Left renal cortex interstitium (tissue), 4 donors: ENCODE measurements at places on chromosomes 4 and X. TPM values are rescaled to one million over a fixed set of nuclear protein-coding genes. Genes with fewer than 3 reads are reported as not detected.

GRCh38 chr4:48954314-48954713, 31.8 kb upstream of the CWH43 start:
- no peak for DNase-seq

DNA sequence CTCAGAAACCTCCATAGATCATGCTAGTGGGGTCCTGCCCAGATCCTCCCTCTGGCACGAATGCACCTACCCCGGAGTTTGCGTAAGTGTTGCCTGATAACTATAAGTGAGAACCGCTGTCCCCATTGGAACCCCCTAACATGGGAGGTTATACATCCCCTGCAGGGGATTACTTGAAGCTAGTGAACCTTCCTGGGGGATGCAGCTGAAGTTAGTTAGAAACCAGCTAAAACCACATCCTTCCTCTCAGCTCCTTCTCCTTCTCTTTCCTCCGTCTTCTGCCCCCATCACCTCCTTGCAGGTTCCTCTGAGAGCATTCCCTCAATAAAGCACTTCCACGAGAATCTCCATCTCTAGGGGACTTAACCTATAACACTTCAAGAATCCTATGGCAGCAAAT, 95.0 kb downstream of the ZNF827 start:
- DNase-seq, result no peak

DNA sequence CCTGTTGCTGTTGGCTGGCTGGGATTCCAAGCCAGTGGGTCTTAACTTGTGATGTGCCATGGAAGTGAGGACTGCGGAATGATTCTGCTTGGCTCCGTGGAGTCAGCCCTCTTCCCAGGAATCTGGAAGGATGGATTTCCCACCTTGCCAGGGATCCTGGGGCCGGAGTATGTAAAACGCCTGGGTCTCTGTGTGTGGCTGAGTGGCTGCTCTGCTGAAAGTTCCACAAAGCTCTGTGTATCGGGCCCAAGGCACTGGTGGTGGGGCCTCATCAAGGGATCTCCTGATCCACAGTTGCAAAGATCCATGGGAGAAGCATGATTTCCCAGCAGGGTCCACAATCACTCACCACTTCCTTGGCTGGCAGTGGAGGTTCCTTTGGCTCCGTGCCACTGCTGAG, 24.1 kb upstream of the TMEM271 start:
- DNase-seq, result no peak

DNA sequence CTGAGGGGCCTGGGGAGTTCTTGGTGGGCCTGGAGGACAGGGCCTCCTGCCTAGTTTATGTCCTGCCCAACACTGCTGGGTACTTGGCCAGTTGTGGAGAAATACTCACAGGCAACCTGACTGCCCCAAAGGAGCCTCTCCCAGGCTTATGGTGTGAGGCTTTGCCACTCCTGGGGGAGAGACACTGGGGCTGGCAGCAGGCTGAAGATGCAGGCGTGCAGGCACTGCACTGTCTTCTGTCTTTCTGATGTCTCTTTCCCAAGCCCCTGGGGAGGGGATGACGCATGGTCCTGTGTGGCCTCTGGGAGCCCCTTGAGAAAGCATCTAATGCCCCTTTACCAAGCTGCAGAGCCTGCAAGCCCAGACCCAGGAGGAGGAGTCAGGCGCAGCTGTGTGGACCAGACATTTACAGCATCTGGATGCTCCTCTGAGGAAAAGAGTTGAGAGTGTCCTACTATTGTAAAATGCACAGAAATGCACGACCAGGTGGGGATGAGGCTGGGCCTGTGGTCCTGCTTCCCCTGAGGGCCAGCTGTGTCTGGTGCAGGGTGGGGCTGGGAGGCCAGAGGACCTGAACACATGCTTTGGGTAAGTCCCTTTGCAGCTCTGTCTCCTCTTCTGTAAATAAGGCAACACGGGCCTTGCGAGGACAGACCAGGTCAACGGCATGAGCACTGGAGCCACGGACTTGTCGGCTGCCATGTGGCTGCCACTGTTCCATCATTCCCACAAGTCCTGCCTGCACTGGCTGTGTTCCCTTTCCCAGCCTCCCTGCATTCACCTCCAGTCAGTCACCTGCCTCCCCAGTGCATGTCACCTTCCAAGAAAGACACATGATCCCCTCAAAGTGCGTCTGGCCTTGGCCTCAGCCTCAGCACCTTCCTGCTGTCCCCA, 8.4 kb downstream of the TMEM271 start:
- no peak for DNase-seq

Gene AKAP4
- polyA plus RNA-seq, result not detected

Gene SLIT2
- 49.0 TPM for polyA plus RNA-seq

Gene APLN
- polyA plus RNA-seq, result 8.6 TPM

GRCh38 chr4:13347517-13348125, 136.5 kb downstream of the RAB28 start:
- no peak for DNase-seq

DNA sequence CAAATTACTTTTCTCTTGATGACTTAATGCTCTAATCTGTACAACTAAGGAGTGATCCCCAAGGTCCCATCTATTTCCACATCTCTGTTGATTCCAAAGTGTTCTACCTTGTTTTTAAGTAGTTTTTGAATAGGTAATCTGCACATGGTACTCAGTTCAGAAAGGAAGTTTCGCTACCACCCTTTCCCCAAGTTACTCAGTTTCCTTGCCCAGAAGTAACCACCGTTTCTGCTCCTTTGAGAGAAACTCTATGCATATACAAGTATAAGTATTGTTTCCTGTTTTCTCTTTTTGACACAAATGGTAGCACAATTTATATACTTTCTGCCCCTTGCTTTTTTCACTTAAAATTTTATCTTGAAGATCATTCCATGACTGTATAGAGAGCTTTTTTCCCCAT, 18.1 kb downstream of the TMEM154 start:
- no peak for DNase-seq

DNA sequence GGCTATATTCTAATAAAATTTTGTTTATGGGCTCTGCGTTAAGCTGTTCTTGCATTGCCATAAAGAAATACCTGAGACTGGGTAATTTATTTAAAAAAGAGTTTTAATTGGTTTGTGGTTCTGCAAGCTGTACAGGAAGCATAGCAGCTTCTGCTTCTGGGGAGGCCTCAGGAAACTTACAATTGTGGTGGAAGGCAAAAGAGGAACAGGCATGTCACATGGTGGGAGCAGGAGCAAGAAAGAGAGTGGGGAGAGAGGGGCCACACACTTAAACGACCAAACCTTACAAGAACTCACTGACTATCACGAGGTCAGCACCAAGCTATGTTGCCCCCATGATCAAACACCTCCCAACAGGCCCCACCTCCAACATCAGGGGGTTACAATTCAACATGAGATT, 74.0 kb downstream of the FHDC1 start:
- DNase-seq, result no peak

DNA sequence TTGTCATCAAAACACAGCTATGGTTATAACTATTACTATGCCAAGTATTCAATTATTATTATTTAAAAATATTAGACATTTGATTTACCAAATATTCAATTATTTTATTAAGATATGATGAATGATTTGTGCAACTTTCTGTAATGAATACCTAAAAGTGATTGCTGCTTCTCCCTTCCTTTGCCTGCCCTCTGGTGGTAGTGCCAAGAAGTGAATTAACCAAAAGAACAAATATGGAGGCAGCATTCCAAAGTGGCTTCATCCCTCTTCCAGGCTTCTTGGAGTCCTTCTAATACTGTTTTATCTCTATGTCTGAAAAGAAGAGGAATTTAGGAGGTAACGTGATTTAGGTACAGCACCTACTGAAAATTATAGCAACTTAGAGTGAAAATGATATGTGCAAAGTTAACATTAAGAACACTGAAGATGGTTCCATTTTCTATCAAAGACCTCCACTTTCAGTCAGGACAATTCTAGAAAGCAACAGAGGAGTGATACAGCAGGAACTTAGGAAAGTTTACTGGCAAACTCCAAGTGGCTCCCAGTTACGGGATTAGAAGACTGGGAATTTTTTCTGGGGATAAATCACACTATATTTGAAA, 43.0 kb downstream of the ENPEP start:
- no peak for DNase-seq

- DNase-seq, result no peak
Measured at GRCh38 chrX:39002466-39002865, 201.2 kb downstream of the MID1IP1 start.

DNA sequence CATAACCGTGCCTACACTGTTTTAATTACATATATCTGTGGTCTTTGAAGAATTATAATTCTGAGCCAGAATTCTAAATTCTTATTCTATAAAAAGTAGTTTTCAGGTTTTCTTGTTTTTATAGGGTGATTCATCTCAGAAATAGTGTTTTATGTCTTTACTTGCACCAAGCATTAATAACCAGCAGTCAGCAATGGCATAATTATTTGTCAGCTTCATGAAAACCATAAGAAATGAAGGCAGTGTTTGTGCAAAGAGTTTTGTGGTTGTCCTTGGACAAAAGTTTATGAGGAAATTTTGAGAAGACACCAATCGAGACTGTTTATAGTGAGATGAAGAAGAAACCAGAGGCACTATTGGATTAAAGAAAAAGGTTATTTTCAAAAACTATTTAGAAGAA, 37.2 kb downstream of the EDNRA start:
- no peak for DNase-seq

DNA sequence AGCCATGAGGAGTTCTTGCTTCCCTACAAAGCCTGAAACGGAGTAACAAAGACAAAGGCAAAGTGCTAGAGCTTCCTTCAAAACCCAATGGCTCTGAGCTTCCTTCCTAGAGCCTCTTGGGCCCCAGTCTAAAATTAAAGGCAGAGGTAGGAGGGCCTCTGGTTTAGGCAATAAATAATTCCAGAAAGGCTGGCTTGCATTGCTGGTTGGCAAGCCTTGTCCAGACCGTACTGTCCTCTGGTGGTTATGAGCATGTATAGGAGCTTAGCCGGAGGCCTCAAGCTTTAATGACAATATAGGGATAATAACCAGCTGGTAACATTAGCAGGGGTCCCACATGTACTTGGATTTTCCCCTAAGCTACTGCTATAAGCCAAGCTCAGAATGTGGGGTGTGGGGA, 237.3 kb downstream of the AR start:
- no peak for DNase-seq

DNA sequence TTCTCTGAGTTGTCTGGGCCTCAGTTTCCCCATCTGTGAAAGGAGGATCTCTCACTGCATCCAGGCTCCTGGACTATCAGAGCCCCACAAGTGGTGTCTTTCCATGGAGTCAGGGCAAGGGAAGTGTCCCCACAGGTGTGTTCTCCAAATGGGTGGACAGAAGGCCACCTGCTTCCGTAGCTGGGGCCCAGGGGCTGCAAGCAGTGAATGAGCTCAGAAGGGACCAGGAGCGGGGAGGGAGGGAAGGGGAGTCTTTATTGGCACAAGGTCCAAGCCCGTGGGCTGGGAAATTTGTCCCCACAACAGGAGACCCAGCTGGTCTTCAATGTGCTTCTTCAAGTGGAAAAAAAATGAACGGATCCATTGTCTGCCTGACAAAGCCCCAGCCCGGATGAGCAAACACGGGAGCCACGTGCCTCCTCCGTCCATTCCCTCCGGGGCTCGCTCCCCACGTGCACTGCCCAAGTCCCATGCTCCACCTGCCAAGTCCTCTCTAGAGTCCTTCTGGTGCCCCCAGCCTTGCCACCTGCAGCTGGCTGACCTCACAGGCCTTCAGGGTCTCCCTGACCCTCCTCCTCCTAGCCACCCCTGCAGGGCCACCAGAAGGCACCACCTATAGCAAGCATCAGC, 72.0 kb downstream of the JAKMIP1 start:
- DNase-seq, result no peak

Gene ANKRD17
- 56.0 TPM for polyA plus RNA-seq

DNA sequence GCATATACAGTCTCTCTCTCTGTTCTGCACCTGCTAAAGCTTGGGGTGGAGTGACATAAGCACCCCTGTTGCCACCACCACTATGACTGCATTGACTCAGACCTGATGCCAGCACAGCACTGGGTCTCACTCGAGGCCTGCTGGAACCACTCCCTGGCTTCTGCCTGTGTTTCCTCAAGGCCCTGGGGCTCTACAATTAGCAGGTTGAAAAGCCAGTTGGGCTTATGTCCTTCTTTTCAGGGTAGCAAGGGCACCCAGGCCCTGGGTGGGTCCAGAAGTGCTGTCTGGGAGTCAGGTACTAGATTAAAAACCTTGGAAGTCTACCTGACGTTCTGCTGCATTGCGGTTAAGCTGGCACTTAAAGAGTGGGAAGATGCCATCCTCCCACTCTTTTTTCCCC, 50.5 kb upstream of the MAGEC3 start:
- DNase-seq, result no peak

DNA sequence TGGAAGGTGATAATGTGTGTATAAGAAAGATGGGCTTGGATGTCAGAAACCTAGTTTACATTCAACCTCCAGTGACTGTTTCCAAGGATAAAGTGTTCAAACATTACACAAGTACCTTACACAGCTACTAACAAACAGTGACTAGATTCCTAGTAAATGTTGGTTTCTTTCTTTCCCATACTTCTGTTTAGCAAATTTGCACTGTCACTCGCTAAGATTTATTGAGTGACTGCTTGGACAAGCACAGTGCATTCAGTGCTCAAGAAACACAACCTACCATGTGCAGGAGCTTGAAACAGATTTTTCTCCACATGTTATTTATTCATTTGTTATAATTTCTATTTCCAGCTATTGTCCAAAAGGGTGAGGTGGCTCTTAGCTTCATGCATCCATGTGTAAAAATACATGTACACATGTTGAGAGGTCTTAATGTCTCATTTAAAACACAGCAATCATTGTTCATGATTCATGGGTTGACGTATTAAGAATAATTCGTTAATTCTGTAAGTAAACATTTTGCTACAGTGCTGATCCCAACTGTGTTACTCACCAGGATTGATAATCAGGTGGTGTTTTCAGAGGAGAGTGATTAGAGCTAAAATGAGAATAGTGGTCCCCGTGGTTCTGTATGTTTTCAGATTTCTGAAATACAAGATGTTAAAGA, 153.0 kb downstream of the DCLK2 start:
- no peak for DNase-seq

GRCh38 chr4:140680686-140681085, 75.5 kb downstream of the TBC1D9 start:
- no peak for DNase-seq

DNA sequence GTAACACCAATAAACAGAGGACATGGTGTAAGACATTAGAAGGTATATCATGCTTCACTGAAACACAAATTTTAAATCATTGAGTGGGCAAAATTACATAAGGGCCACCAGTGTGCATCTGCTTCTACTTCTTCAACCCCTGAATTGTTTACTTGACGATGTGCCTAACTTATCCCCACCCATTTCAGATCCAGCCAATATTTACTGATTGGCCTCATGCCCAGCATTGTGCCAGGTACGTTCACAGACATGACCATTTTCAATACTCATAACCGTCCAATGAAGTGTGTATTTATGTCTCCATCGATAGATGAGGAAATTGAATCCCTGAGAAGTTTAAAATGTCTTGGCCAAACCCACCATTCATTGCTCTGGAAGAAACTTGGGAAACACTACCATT, 208.3 kb upstream of the MID1 start:
- DNase-seq, result no peak

- no peak for DNase-seq
Measured at GRCh38 chrX:72340041-72340440, 34.3 kb upstream of the CITED1 start.

Gene FAM133A
- 0.24 TPM for polyA plus RNA-seq

Gene HMX1
- polyA plus RNA-seq, result not detected
